ENCODE measurements at places on chromosomes 11 and 22. TPM values are rescaled to one million over a fixed set of nuclear protein-coding genes. Genes with fewer than 3 reads are reported as not detected.

HEPN1 gene
- not detected for total RNA-seq

MS4A7 gene
- not detected for total RNA-seq

IFITM2 gene
- total RNA-seq = 7.2 TPM

MUC2 gene
- under 0.01 TPM for total RNA-seq

TYR gene
- not detected for total RNA-seq

TREH gene
- not detected for total RNA-seq

NCR3LG1 gene
- total RNA-seq = 3.6 TPM

GLYAT gene
- total RNA-seq = not detected

TOM1 gene
- total RNA-seq = 39.2 TPM

DGAT2 gene
- 12.3 TPM for total RNA-seq

TRIM49 gene
- not detected for total RNA-seq

ANKK1 gene
- 2.3 TPM for total RNA-seq

OR52N2 gene
- not detected for total RNA-seq

CDK2AP2 gene
- total RNA-seq = 32.5 TPM

ESAM gene
- total RNA-seq = 0.07 TPM

PARVG gene
- not detected for total RNA-seq

P2RX3 gene
- total RNA-seq = not detected

Measured in nasal cavity respiratory epithelium epithelial cell of viscerocranial mucosa (primary cell).